ENCODE measurements at places on chromosomes 3 and 15.

GRCh38 chr15:51097553-51098330, 3.0 kb upstream of the TNFAIP8L3 start:
- no peak for DNase-seq

DNA sequence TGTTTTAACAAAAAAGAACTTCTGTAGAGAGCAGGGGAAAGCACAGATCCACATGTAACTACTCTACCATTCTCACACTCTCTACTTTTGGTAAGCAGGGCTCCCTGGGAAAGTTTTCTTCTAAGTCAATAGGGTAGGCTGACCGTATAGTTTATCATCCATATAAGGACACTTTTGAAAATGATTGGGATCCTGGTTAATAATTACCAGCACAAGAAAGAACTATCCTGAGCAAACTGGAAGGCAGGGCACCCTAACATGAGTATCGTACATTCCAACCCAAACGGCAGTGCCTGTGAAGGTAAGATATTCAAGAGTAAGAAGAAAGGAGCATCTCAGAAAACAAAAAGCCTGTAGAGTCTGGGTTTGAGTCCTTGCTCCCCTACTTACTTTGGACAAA, 22.1 kb downstream of the SUSD5 start:
- no peak for DNase-seq

DNA sequence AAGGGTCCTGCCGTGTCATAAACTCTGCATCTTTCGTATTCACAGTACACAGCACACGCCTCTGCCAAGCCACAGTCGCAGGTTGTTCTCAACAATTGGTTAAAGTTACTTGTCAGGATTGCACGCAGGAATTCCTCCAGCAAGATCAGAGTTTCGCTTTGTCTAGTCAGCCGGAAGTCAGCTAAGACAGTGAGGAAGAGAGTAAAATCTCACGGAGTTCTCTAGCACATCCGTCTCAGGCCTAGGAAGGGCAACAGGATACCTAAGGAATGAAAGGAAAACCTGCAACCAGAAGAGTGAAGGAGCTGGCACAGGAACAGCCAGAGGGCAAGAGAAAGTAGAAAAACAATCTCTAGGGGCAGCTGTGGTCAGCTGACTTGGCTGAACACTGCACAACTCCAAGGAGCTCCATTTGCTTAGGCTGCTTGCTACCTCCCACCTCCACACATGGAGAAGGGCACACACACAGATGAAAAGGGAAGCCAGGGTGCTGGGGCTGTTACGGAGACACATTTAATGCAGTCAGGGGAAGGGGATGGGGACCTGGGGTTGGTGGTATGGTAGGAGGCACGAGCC, 23.7 kb downstream of the RORA start:
- DNase-seq: peak; percentile 26

DNA sequence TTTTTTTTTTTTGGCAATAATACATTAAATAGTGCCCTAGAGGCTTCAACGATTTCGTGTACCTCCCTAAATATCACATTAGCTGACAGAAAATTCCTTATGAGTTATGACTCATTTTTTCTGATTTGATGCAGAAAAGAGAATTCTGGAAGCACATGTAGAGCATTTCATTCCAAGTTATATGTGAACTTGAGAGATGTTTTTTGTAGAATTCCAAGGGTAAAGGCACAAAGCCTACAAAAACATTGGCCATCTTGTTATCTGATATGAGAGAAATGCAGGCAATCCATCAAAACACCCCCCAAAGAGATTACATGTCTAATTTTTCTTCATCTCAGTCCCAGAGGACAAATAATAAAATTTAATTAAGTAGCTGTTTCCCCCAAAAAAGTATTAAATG, 6.7 kb upstream of the PFN2 start:
- DNase-seq: no peak

GRCh38 chr3:195768831-195769303, 42.9 kb downstream of the MUC4 start:
- no peak for DNase-seq

DNA sequence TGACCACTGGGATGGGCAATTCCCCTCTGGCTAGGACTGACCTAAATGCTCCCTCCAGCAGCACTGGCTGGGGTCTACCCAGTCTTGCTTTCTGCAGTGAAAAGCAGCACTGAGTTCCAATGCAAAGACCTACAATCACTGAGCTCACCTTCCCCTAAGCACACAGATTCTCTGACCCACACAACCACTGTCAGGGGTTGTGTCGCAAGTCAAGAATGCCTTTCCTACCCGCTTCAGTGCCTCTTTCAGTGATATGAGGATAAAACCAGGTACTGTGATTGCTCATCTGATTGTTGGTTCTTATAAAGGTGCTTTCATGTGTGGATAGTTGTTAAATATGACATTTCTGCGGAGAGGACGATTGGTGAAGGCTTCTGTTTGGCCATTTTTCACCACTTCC, 345.6 kb downstream of the GAP43 start:
- DNase-seq: no peak

DNA sequence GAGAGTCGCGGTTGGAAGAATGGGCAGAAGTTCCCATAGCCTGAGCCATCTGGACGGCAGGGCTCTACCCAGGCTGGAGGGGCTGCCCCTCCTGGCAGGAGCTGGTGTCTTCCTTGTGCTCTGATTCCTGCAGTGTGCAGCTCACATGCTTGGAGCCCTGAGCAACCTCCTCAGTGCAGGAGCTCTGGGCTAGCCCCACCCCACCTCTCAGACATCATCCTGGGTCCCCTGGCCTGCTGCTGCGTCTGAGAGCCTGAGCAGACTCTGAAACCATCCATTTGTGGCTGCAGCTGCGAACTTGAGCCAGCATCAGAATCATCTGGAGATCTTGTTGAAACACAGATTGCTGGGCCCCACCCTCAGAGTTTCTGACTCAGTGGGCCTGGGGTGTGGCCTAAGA, 42.8 kb downstream of the POMGNT2 start:
- no peak for DNase-seq

DNA sequence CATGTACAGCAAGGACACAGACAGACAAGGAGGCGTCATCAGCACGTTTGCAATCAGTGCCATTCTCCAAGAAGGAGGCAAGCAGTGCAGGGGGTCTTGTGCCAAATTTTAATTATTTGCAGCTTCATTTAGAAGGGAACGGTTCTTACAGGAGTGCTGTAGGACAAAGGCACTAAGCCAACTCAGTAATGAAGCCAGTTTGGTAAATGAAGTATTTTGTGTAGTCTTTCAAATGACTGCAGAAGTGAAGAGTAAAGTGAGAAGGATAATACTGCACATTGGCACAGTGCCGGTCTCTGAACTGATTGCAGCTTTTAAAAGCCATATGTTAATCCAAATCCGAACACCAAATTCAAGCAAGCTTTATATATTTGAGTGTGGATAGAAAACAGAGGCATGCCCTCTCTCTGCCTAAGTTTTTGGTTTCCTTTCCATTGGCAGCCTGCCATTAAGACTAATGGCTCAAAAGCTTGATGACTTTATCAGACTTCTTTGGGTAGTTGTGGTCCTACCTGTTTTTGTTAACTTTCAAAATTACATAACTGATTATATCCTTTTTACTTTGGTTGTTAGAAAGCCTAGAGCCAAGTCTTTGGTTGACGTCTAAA, 101.3 kb downstream of the SENP2 start:
- DNase-seq: no peak

GRCh38 chr3:48394391-48394790, 22.4 kb downstream of the FBXW12 start:
- no peak for DNase-seq

DNA sequence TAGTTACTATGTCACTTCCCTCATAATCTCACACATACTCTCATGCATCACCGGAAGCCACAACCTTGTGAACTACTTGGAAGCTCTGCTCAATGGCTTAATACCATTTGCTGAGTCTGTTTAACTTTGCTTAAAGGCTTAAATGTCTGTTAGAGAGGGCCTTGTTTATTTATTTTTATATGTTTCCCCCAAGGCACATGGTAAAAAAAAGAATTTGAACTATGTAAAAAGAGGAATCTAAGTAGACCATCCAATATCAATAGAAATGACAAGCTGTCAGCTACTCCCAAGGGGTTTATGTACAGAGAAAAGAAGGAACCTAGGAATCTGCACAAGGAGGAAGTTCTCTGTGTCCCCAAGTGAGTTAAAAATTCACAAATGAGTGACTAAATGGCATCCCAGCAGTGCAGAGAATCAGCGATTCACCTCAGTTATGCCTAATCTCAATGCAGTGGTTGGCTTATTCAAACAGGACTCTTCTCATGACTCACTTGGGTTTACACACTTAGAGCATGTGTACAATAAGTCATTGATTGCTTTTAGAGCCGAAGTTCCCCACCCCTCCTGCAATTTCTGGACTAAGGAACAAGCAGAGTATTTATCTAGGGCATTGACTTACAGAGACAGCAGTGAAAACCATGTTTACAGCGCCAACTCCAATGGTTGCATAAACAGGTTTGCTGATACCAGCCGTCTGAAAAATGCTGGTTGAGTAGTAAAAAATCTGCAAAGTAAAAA, 24.4 kb downstream of the SLC2A2 start:
- DNase-seq: no peak

- no peak for DNase-seq
These were observed 107.6 kb downstream of the TGFBR2 start for GRCh38 chr3:30713885-30714503.

- no peak for DNase-seq
These were observed 76.8 kb upstream of the SOX14 start for GRCh38 chr3:137687181-137687879.

GRCh38 chr3:183586477-183586876, 31.0 kb upstream of the KLHL6 start:
- DNase-seq: no peak

GRCh38 chr15:98785807-98786621, 137.7 kb downstream of the IGF1R start:
- DNase-seq: peak; percentile 80

DNA sequence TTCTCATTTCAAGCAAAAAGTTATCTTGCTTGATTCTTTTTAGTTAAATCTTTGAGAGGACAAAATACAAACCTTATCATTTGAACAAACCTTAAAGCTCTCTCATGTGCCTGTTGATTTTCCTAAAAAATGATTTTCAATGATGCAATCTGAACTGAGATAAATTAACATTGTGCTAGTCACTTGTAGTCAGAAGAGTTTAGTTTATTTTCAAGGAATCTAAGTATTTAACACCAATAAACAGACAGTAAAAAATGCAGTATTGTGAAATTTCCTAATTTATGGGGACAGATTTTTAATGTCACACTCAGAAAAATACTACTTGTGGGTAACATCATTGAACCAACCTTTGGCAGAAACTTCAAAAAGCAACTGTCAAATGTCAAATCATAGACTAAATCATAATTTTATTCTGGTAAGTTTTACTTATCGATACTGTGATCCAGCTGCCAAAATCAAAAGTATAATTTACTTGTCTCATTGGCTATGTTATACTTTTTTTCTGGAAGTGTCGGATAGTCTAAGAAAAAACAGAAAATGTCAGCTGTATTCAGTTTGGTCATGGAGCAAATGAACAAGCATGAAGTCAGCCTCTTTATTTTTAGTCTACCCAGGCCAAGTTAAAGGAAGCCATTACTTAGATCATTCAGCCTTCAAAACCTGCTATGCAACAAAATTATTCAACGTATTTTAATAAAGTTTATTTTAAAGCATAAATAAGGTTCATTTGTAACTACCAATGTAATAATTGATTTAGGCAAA, 52.4 kb upstream of the FNDC3B start:
- DNase-seq: no peak

DNA sequence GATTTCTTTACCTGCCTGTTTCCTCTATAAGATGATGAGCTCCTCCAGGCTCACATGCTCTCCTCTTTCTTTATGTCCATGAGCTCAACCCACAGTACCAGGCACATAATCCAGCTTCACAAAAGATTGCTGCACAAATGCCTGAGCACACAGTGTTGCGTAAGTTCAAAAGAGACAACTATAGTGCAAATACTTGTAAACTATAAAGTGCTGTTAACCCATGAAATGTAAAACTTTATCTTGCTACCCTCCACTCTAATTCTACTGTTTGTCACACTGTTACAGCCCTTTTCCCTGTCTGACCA, 101.0 kb upstream of the LPP start:
- DNase-seq: no peak

DNA sequence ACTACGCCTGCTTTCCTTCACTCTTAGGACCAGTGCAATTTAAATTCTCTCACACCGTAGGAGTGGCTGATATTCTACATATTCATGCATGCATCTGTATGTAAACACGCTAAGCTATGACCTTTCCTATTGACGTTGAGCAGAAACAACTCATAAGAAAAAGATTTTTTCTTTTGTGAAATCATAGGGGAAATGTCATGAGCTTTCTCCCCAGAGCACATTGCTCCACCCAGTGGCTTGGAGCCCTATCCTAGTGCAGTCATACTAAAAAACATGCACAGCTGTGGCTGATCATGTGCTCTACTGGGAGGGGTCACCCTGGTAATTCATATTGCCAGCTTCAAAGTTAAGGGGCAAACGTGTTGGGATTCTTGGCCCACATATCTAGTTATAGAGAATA, 1.8 kb upstream of the MESD start:
- DNase-seq: no peak

DNA sequence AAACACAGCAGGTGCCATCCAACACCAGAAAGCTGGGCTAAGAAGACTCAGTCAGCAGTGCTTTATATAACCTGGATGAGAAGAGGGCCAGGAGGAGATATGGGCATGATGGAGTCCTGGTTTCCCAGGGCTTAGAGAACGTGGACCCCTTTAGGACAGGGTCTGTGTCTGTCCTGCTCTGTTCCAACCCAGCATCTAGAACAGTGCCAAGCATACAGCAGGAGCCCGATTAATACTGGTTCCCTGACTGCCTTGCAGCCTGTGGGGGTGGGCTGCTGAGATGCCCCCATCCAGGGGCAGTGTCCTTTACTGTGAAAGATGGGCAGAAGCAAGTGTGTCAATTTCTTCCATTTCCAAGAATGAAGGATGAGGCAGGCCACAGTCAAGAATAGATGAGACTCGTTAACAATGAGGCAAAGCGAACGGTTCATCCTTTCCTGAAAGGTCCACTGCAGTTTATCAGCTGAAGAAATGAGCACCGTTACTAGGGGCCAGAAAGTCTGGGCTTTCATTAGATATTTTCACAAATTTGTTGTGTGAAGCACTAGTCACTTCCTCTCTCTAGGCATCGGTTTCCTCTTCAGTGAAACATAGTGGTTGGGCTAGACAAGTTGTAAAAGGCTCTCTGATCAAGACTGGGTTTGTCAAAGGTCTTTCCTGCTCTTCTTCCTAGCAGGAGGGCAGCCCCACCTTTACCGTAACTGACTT, 72.0 kb upstream of the HERC1 start:
- DNase-seq: no peak

DNA sequence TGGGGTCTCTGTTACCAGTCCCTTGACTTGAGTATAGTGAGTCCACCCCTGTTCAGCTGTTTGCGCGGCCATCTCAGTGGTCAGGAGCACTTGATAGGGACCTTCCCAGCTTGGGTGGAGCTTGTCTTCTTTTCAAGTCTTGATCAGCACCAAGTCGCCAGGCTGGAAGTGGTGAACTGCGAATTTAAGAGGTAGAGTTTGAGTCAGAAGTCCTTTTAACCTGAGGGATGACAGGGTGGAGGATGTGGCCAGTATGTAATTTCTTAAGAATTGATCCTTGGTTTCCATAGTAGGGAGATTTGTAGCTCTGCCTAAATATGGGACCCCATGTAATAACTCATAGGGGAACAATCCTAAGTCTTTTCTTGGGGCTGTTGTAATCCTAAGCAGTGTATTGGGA, 86.3 kb upstream of the XCR1 start:
- DNase-seq: no peak

GRCh38 chr15:85625856-85626255, 168.9 kb downstream of the KLHL25 start:
- no peak for DNase-seq
